ENCODE measurements at places on chromosomes 11 and 22. TPM values are rescaled to one million over a fixed set of nuclear protein-coding genes. Genes with fewer than 3 reads are reported as not detected.

The CTNND1 gene
- 308 TPM for total RNA-seq

The OR10A2 gene
- not detected for total RNA-seq

The GAB4 gene
- not detected for total RNA-seq

The RELT gene
- 3.7 TPM for total RNA-seq

The SCGB1A1 gene
- 6.6 TPM for total RNA-seq

The RFPL1 gene
- total RNA-seq = not detected

DNA sequence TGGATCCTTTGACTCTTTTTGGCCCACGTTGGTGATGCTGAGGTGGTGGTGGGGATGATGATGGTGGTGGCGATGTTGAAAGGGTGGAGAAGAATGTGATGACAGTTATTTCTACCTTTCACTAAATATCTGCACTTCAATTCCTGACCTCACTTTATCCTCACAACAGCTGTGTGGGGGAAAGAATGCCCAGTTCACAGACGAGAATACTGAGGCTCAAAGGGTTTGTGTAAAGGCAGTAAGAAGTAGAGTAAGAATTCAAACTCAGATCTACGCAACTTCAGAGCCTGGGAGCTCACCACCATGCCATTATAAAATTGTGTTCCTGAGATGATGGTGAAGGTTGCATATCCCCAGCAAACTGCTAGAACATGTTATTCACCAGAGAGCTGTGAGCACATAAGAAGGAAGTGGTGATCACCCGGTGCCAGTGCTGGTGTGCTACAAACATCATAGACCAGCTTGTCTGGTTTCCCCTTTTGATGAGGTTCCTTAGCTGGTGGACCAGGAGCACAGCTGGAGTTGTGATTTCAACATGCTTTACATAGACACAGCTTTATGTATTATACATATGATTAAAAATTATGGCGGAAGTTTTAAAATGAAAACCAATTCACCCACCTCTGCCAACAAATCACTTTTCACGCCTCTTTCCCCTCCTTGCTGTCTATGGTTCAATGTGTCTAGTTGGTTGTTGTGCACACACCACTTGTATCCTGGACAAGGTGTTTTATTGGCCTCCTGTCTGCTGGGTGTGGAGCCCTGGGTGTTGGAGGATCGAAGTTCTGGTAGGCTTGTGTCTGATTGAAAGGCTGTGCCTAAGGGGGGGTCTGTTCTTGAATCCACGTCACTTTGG, 6.2 kb downstream of the ST14 start:
- no peak for DNase-seq

DNA sequence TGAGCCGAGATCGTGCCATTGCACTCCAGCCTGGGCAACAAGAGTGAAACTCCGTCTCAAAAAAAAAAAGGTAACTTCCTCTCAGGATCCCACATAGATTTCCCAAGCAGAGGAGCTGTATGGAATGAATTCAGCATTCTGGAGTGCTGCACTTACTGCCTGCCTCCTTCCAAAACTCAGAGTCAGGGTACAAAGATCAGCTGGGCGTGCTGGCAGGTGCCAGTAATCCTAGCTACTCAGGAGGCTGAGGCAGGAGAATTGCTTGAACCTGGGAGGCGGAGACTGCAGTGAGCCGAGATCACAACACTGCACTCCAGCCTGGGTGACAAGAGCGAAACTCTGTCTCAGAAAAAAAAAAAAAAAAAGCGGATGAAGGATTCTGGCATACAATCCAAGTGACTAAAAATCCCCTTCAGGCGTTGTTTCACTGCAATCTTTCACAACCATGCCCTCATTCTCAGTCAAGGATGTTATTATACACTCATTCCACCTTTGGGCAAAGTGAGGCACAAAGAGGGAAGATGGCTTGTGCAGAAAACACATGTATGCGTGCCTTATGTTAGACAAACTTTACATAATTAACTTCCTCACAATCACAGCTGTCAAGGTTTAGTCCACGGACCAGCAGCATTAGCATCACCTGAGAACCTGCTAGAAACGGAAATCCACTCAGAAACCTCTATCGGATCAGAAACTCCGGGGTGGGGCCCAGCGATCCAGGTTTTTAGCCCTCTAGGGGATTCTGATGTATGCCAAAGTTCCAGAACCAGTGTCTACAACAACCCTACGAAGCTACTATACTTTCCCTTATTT, 1.1 kb upstream of the NOL12 start:
- DNase-seq = no peak

DNA sequence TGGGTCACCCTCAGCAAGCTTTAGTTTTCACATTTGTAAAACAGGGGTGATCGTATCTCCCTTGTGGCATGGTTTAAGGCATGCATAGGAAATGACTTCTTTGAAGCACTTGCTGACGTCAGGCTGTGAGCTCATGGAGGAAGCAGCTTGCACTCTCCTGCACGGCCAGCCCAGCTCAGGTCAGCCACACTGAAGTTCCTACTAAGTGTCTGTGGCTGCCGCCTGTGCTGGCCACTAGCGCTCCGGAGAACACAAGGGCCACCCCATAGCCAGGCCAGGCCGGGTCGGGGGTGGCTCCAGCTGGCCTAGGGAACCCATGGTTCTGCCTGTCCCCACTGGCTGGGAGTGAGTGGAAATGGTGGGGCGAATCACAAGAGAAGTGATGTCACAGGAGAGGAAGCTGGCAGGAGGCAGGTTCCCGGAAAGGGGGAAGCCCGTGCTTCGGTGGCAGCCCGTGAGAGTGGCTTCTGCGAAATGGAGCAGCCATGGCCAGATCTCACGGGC, 28.2 kb downstream of the KCTD17 start:
- no peak for DNase-seq

- no peak for DNase-seq
Observed at GRCh38 chr11:65744026-65744698, 23.6 kb upstream of the RNASEH2C start.

- no peak for DNase-seq
Observed at GRCh38 chr22:35409783-35410662, 10.1 kb downstream of the MCM5 start.
